Neuronal stem cell (in vitro differentiated cells): ENCODE measurements at places on chromosomes 11 and 22.
A peak's percentile ranks its signal among the peaks of the same experiment; 100 is the strongest.

DNA sequence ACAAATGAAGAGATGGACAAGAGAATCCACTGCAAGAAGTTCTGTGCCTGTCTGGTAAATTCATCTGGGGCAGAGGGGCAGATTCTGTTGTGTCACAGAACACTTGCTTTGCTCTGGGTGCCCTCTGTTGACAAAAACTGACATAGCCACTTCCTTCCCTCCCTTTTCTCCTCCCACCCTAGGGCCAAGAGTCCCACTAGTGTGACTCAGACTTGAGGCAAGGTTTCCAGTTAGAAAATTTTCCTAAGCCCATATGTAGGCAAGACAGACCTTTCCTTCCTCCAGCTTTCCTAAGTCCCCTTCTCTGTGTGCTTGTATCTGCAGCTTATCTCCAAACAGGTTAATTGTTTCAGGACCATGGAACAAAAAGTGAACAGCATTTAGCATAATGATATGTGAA is 106.8 kb downstream of the RBFOX2 start:
- H3K4me3 ChIP-seq: no peak overlapping the region
- no peaks in the 10 kb centered on the region for H3K27me3 ChIP-seq
- H3K27ac ChIP-seq: no peak overlapping the region

GRCh38 chr11:8415195-8415594 is 151.5 kb upstream of the LMO1 start:
- no peaks in the 10 kb centered on the region for H3K27me3 ChIP-seq
- H3K4me3 ChIP-seq: no peak overlapping the region
- no peaks in the 10 kb centered on the region for H3K4me1 ChIP-seq
- no peak for DNase-seq

DNA sequence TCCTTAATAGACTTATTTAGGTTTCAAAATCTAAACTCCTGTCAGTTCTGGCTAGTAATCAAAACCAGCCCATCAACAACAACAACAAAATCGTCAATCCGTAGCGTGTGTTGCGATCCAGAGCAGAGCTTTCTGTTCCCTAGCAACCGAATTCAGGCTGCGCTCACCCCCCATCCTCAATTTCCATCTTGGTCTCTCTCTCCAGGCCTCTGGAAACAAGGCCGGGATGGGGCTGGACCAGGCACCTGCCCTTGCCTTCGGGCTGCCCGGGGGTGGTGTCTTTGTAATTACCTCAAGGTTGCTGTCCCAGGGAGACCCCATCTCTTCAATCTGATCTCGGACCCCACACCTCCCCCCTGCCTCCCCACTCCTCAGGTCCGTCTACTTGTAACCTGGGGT is 1341.5 kb downstream of the BRD1 start:
- H3K27me3 ChIP-seq: peaks cover 12% of the 10 kb centered on the region
- no peak for DNase-seq
- H3K36me3 ChIP-seq: no peaks in the 10 kb centered on the region
- peaks cover 7% of the 10 kb centered on the region for H3K4me1 ChIP-seq
- H3K27ac ChIP-seq: no peak overlapping the region

GRCh38 chr11:80849253-80849652 is 1408.4 kb upstream of the TENM4 start:
- no peak for DNase-seq
- H3K4me3 ChIP-seq: no peak overlapping the region
- no peaks in the 10 kb centered on the region for H3K36me3 ChIP-seq

DNA sequence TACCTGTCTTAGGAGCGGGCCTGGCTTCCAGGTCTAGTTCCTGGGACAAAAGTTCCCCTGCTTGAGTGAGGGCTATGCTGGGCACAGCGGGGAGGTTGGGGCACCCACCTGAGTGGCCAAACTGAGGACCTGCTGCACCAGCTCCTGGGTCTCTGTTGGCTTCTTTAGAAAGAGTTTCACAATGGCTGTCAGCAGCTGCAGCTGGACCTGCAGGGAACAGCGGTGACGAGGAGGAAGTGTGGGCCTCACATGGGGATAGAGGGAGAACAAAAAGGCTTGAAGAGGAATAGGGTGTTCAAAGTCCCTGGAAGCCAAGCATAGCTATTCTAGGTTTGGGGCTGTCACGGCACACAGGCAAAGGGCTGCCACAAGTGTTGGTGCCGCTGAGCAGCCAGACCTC is 26.7 kb upstream of the RASL10A start:
- no peaks in the 10 kb centered on the region for H3K4me1 ChIP-seq
- H3K4me3 ChIP-seq: no peak overlapping the region
- peaks cover 56% of the 10 kb centered on the region for H3K36me3 ChIP-seq
- no peak for DNase-seq
- H3K27ac ChIP-seq: no peak overlapping the region

GRCh38 chr22:27438271-27438980 is 363.1 kb downstream of the MN1 start:
- peaks cover 42% of the 10 kb centered on the region for H3K4me1 ChIP-seq
- H3K36me3 ChIP-seq: no peaks in the 10 kb centered on the region
- no peak overlapping the region for H3K4me3 ChIP-seq
- peak overlapping the region; percentile 63 for H3K27ac ChIP-seq

DNA sequence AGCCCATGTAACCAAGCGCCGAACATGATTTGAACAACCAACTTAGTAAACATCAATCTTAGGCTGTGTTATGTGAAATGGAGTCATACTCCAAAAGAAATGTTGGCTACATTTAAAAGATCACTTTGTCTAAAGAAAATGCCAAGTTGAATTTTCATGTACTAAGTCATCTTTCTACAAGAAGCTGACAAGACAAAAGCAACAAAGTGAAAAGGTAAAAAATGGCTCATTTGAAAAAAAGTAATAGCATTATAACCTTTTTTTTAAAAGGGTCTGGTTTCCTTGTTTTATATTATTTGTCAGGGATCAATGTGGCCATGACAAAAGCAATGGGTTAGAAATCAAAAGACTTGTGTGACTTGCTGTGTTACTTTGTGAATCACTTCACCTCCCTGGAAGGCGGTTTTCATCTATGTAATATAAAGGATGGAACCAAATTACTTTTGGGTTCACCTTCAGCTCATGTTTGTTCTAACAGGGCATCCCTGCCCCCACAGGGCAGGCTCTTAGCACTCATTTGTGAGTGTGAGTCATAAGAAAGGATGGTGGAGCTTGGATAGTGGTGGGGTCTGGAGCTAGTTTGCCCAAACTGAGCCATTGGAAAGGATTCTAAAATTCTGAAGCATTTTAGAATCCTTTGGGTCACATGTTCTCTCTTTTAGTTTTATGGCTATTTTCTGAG is 131.9 kb upstream of the MTMR2 start:
- peak overlapping the region; percentile 5 for H3K27ac ChIP-seq
- H3K4me1 ChIP-seq: peaks cover 5% of the 10 kb centered on the region
- H3K36me3 ChIP-seq: no peaks in the 10 kb centered on the region
- no peaks in the 10 kb centered on the region for H3K27me3 ChIP-seq
- H3K4me3 ChIP-seq: no peak overlapping the region
